SJSA1 (cell line): ENCODE measurements at places on chromosomes 1 and 21. TPM values are rescaled to one million over a fixed set of nuclear protein-coding genes. Genes with fewer than 3 reads are reported as not detected.

Gene GSTM5
- not detected in 2 replicates for total RNA-seq

GRCh38 chr21:26952374-26953066 is 14.4 kb downstream of the ADAMTS5 start:
- no peak overlapping the region for H3K27ac ChIP-seq
- no peaks in the 10 kb centered on the region for H3K27me3 ChIP-seq
- H3K36me3 ChIP-seq: no peaks in the 10 kb centered on the region
- H3K4me1 ChIP-seq: no peaks in the 10 kb centered on the region
- H3K4me3 ChIP-seq: no peak overlapping the region
- DNase-seq: no peak

GRCh38 chr1:186689907-186690306 is 9.7 kb upstream of the PTGS2 start:
- no peak overlapping the region for H3K27ac ChIP-seq
- no peaks in the 10 kb centered on the region for H3K27me3 ChIP-seq
- no peak overlapping the region for H3K4me3 ChIP-seq
- no peaks in the 10 kb centered on the region for H3K4me1 ChIP-seq
- no peaks in the 10 kb centered on the region for H3K36me3 ChIP-seq

Gene FNDC10
- total RNA-seq: 0.50 and 0.76 TPM in 2 replicates

DNA sequence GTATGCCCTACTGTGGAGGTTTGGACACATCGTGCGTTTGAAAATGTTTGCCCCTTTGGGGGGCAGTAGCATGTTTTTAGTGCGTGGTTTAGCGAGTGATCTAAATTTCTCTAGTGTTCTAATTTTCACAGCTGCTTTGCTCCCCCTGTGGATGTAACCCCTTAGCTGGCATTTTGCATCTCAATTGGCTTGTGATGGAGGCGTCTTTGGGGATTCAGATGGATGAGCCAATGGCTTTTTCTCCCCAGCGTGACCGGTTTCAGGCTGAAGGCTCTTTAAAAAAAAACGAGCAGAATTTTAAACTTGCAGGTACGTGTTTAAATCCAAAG is 836 bp downstream of the CDC7 start:
- H3K27ac ChIP-seq: peak overlapping the region; percentile 88
- DNase-seq: no peak
- H3K4me3 ChIP-seq: peak overlapping the region; percentile 55

Gene SPRR4
- not detected in 2 replicates for total RNA-seq

DNA sequence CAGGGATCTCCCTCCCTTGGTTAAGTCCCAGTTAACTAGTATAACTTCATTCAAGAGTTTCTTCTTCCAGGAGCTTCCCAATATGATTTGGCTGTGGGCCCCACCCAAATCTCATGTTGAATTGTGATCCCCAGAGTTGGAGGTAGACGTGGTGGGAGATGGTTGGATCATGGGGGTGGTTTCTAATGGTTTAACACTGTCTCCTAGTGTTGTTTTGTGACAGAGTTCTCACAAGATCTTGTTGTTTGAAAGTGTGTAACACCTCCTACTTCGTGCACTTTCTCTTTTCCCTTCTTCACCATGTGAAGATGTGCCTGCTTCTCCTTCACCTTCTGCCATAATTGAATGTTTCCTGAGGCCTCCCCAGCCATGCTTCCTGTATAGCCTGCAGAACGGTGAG is 251.8 kb upstream of the FGGY start:
- no peaks in the 10 kb centered on the region for H3K27me3 ChIP-seq
- H3K4me1 ChIP-seq: peaks cover 6% of the 10 kb centered on the region
- no peaks in the 10 kb centered on the region for H3K36me3 ChIP-seq
- H3K4me3 ChIP-seq: no peak overlapping the region
- H3K27ac ChIP-seq: no peak overlapping the region

- H3K4me3 ChIP-seq: no peak overlapping the region
- no peak overlapping the region for H3K27ac ChIP-seq
- H3K4me1 ChIP-seq: no peaks in the 10 kb centered on the region
- H3K27me3 ChIP-seq: peaks cover 11% of the 10 kb centered on the region; the same call in 1 of the 2 replicates
- H3K36me3 ChIP-seq: no peaks in the 10 kb centered on the region
Observed at GRCh38 chr1:166630369-166630768, 208.9 kb upstream of the POGK start.

DNA sequence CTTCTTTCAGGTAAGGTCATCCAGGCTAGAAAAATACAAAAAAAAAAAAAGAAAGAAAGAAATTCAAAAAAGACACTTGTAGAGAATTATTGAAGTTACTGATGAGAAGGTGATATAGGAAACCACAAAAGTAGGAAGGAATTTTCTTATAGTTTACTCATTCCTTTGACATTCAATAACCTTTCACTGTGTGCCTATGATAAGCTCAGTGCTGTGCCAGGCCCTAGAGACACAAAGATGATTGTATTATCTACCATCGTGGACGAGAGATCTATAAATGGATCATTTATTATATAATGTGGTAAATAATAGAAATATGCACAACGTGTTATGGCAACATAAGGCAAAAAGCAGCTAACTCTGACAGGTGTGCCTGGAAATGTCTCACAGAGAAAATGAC is 109.6 kb upstream of the NGF start:
- H3K27ac ChIP-seq: no peak overlapping the region
- no peaks in the 10 kb centered on the region for H3K4me1 ChIP-seq
- DNase-seq: no peak
- H3K27me3 ChIP-seq: no peaks in the 10 kb centered on the region

Gene MAN1A2
- 27.3 and 44.6 TPM in 2 replicates for total RNA-seq
